Stimulated activated CD8-positive, alpha-beta memory T cell treated with anti-CD3 and anti-CD28 coated beads, Interleukin-15, amount 100 ng/mL, for 4 hours (primary cell): ENCODE measurements at places on chromosomes 3 and 15.

DNA sequence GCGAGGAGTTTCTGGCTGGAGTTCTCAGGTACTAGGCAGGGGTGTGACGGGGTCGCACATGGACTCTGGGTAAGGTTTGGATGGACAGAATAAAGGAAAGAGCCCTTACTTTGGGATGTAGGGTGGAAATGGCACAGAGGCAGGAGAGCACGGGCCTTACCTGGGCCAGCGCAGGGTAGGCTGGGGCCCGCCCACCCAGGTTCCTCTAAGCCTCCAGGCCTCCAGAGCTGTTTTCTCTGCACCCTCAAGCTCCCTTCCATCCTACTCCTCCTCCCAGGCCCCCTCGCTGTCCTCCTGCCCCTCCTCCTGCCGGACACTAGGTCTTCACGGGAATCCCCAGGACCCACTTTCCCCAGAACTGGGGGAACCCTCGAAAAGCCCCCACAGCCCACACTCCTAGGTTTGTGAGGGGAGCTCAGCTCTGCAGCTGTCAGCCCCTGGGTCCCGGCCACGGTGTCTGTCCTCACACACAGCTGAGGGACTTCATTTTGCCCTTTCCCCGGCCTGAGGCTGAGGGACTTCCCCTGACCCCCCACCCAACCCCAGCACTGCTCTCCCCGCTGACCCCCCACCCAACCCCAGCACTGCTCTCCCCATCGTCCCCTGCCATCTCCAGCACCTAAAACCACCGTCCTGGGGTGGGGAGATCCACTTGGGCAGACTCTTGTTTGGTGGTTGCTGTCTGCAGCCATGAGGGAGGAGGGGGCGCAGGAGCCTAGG lies 53.0 kb upstream of the PCSK6 start:
- DNase-seq = no peak

DNA sequence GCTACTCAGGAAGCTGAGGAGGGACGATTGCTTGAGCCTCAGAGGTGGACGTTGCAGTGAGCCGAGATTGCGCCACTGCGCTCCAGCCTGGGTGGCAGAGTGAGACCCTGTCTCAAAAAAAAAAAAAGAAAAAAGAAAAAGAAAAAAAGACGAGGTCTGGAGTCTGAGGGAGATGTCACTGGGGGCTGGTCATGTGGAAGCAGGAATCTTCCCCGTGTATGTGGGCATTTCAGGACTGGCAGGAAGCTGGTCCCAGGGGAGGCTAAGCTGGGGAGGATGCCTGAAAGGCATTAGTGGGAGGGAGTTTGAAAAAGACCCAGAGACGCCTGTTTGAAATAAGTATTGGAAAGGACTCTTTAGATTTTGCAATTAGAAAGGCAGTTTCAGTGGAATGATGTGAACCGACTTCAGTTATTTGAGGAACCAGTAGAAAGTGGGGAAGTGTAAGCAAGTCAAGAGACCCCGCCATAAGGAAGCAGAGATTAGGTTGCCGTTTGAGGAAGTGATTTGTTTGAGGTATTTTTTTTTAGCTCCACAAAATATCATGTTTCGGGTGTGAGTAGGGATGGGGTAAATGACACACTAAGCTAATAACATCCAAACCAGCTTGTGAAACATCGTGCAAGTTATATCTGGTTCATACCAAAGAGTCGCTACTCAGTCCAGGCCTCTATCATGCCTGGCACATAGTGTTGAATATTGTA lies 55.5 kb downstream of the ST6GAL1 start:
- DNase-seq = no peak

- DNase-seq = no peak
These were observed 47.2 kb upstream of the IREB2 start for GRCh38 chr15:78390826-78391225.

GRCh38 chr3:194961571-194961970 lies 275.9 kb downstream of the FAM43A start:
- DNase-seq = no peak

DNA sequence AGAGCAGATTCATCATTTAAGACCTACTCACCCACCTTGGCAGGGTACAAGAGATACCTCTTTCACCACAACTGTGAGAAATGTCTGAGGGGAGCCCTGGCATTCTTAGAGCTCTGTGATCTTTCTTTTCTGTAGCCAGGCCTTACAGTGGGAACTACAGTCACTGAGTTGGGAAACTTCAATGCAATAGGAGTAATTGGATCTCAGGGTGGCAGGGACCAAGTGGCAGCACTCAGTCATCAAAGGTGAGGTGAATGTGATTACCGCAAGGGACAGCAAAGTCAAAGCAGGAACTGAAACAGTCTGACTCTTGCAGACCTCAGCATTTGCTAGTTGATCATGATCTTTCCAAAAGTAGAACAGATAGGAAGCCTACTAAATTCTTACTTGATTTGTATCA lies 7.2 kb upstream of the MCF2L2 start:
- DNase-seq = no peak

- no peak for DNase-seq
These were observed 312.1 kb upstream of the TGFBR2 start for GRCh38 chr3:30294241-30294667.

DNA sequence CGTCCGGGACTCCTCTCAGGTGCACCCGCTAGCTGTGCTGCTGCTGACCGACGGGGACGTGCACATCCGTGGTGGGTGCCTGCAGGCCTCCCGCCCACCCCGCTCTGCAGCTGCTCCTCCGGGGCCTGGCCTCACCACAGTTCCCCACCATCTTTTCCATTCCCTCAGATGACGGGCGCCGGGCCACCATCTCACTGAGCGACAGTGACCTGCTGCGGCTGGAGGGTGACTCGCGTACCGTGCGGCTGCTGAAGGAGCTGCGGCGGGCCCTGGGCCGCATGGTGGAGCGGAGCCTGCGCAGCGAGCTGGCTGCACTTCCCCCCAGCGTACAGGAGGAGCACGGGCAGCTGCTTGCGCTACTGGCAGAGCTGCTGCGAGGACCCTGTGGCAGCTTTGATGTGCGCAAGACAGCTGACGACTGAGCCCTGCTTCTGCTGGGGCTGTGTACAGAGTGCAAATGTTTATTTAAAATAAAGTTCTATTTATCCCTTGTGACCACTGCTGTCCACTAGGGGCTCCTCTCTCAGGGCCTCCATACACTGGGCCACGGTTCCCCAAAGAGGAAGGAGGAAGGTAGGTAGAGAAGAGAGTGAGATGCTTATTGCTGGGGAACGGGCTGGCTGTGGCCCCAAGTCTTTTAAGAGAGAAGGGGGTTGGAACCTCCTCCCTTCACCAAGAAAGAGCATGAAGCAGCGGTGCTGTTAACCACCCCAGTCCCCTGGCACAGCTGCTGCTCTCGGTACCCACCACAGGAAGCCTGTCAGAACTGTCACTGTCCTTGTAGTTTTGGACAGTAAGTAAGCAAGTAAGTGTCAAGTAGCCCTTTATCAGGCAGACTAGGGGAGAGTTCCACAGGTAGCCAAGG lies 47.0 kb downstream of the DHX30 start:
- DNase-seq = no peak

GRCh38 chr3:7536921-7537320 lies 676.0 kb downstream of the GRM7 start:
- no peak for DNase-seq

DNA sequence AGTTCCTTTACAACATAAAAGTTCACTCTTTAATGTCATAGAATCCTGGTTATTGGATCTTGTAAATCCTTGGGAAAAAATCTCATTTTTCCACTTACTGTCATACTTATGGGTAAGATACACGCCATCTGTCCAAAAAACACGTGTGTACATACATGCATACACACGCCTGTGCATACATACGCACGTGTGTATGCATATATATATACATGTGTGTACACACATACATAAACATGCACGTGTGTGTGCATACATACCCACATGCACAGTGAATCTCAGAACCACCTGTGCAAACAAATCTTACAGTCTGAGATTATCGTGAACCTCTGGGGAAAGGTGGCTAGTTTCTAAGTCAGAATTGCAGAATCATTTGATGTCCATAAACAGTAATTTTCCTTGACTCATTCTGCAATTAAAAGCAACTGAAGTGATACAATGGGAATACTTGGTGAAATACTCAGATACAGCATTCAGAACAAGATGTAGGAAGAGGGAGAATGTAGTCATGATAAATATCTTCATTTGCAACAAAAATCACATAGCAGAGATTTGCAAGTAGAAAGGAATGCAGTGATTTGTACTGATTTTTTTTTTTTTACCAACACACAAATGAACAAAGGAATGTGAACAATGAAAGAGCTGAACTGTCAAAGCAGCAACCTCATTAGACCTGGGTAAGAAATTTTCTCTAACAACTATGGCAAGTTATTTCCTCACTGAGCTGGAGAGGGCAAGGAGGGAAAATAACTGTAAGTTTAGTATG lies 160.6 kb upstream of the POU1F1 start:
- DNase-seq = no peak

GRCh38 chr3:26460985-26461384 lies 161.6 kb upstream of the LRRC3B start:
- no peak for DNase-seq

DNA sequence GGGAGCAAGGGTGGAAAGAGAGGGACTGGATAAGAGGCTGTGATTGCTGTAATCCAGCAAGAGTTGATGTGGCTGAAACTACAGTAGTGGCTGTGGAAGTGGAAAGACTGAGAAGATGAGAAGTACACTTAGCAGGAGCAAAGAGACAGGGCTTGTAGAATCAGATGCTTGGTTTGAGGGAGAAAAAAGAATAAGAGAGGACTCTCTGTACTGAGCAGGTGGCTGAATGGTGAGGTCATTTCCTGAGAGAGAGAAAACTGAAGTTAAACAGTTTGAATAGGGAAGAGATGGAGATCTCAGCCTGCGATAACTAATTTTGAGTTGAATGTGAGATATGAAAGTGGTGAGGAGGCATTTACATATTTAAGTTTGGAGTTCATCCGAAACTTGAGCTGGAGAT lies 95.8 kb upstream of the SLC25A36 start:
- no peak for DNase-seq

- DNase-seq = no peak
These were observed 311.1 kb downstream of the VPS13C start for GRCh38 chr15:61749169-61749568.

- no peak for DNase-seq
These were observed 42.4 kb upstream of the LARS2 start for GRCh38 chr3:45345846-45346580.

GRCh38 chr3:16837602-16838001 lies 47.2 kb upstream of the PLCL2 start:
- DNase-seq = no peak

DNA sequence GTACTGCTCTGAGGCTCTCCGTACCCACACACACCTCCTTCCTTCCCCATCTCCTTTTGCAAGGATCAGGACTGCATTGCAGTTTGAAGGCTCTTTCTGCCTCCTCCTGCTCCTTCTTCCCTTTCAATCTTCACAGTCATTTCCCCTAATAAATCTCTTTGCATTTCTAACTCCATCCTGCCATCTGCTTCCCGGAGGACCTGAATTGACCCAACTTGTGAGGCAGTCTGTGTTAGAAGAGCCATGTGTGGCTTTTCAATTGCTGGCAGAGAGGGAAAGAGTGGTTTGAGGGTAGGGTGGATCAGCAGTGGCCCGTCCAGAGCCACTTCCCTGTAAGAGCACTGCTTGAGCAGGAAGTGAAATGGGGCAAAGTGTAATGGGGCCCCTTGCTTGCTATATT lies 35.8 kb downstream of the ANAPC13 start:
- DNase-seq = no peak

- no peak for DNase-seq
These were observed 67.8 kb upstream of the POLG start for GRCh38 chr15:89402518-89402805.

DNA sequence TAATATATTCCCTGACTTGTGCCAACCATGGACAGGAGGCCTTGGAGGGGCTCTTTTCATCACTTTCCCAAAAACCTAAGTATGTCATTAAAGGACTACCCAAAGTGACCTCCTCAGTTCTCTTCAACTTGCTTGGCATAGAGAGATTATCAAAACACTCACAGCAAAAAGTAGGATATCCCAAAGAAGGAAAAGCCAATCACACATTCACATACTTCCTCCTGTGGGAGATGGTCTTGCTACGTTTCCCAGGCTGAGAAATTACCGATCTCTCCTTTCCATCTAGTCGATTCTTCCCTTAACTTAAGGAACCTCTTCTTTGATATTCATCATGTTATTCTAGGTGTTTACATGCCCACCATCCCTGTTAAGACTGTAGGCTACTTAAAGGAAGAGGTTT lies 9.1 kb downstream of the DPPA4 start:
- DNase-seq = no peak

- no peak for DNase-seq
These were observed 1.3 kb upstream of the LYSMD4 start for GRCh38 chr15:99734575-99734974.

DNA sequence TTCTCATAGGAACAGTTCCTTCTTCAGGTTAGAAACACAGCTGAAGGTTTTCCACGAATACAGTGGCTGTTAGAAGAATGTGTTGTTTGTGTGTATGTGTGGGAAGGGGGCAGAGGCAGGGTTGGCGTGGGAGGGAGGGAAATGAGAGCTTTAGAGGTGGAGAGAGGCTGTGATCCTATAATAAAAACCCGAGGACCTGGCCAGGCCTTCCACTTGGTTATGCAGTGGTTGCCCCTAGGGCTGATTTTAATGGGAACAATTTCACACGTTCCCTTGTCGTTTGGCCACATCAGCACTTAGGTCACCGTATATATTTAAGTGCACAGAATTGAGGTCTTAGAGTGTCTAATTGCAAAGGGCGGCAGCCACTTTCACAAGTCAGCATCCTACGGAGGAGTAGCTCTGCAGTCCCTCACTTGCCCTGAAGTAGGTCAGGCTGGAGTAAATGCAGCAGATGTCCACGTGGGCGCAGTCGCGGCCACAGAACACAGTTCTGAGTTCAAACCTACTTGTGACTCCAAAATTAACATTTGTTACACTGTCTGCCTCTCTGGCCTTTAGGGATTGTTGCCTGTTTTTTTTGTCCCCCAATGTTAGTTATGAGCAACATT lies 85.6 kb downstream of the PDCD6IP start:
- no peak for DNase-seq

DNA sequence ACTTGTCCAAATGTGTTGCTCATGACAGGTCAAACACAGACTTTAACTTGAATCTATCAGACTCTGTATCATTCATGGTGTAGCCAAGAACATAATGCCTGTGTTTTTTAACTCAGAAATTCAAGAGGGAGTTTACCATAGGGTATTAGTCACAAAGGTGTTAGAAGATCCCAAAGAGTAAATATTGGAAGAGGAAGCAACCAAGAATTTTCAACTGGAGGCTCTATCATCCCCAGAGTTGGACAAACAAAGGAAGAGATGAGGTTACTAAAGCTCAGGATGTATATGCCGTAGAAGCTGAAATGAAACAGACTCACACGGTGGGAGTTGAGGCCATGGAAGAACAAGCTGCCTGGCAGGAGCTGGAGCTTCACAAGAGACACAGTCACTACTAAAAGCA lies 116.2 kb upstream of the COL8A1 start:
- no peak for DNase-seq

DNA sequence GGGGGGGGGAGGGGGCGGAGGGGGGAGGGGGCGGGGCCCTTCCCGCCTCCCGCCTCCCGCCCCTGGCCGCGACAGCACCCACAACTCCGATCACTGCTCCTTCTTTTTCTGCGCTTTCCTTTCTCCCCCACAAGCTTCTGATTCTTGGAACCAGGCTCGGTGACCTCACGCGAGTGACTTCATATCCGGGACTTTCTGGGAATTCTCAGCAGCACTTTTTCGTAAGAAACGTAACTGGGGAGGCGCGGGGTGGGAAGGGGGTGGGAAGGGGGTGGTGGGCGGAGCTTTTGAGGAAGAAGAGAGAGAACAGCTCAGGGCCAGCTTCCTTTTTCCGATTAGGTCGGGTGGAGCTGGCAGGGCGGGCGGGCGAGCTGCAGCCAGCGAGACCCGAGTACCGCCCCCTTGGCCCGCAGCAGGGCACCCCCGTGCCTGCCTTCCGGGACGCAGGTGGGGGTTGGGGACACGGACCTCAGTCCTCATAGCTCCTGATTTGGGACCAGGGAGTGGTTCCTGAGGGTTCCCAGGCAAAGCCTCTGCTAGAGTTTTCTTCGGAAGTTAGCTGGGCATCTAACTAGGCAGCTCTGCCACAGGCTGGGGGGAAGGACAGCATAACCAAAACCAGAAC lies 14.6 kb downstream of the XIRP1 start:
- DNase-seq = peak; percentile 72
